ENCODE measurements at places on chromosomes 12 and 14. TPM values are rescaled to one million over a fixed set of nuclear protein-coding genes. Genes with fewer than 3 reads are reported as not detected.

GRCh38 chr12:22990501-22990900, 365.5 kb downstream of the ETNK1 start:
- no peak for DNase-seq

DNA sequence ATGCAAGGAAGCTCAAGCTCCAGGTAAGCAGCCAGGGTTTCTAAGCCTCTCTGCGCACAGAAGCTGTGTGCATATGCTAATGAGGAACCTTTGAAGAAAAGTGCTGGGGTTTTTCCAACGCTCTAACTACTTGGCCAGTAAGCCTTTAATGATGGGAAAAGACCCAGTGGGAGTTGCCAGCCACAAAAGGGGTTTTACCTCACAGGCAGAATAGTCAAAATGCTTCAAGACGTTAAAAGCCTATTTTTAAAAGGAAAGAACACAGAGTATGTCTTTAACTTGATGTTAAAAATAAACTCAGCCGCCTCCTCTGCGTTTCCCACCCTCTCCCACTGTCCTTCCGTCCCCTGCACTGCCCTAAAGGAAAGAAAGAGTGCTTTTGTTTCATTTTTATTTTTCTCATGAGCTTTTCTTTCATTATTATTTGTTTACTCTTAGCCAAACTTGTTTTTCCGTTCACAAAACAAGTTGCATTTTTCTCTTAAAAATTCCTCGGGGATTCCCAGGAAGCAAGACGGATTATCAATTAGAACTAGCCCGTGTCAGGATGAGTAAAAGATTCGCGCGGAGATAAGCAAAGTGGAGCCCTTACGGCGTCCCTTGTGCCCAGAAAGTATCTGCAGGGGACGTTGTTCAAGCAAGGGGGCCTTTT, 209.8 kb upstream of the NUDT4 start:
- no peak for DNase-seq

DNA sequence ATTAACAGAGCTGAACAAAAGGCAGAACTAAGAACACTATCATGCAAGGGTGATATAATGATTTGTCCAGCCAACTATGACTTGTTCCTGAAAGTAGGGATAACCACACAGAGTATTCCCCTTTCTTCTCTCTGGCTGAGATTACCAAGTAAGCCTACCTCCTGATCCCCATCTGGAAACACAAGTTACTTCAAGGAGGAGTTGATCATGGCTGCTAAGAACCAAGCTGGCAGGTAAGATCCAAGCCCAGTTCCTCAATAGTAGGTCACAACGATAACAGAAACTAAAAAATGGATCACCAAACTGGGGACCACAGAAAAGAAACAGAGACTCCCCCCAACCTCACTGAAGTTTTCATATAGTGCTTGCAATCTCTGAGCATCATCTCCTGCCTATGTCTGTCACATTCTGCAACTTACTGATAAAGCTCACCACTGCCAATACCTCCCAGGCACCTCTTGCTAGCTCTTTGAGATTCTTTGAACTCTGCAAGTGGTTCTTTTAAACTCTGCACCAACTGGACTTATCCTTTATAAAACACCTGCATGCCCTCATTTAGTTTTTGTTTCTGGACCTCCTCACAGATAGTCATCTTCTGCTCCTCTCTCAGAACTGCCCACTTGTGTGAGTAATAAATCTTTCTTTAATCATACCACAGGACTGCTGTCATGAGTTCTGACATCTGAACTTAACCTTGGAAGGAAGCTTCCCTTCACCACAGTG, 76.6 kb downstream of the LRP6 start:
- no peak for DNase-seq

The SMCO2 gene
- 0.54 TPM for total RNA-seq

DNA sequence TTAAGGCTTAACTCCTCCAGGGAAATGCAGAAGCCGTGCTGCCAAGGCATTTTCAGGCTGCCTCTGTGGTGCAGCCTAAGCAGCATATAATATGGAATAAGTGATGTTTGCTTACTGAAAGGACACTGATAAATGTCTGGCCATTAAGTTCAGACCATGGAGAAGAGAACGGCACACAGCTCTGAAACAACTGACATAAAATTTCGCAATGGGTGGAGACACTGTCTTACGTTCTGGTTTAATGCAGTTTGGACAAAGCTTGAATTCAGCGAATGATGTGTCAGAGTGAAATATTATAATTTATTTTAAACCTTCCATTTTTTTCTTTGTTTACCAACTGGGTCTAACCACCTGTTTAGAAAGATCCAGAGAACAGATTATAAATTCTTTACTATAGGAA, 27.2 kb upstream of the NRXN3 start:
- no peak for DNase-seq

The GYS2 gene
- total RNA-seq, result 0.35 TPM

GRCh38 chr12:91561301-91561957, 378.8 kb upstream of the DCN start:
- DNase-seq, result no peak

GRCh38 chr14:57866199-57866705, 360 bp upstream of the SLC35F4 start:
- DNase-seq, result no peak

DNA sequence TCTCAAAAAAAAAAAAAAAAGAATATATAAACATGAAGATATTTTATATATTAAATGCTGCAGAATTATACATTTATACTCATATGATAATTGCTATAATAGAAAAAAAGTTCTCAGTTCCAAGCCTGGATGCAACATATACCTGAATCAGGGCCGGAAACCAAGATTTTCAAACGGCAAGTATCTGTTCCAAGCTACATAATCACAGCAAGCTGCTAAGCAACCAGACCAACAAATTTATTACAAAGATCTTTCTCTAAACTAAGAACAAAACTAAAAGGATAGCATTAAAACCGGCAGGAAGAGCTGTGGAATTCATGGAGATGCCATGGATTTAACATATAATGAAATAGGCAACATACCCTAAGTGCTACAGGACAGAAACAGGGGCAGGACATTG, 7.1 kb downstream of the RACGAP1 start:
- no peak for DNase-seq

- no peak for DNase-seq
Observed at GRCh38 chr12:43348221-43348620, 203.8 kb downstream of the ADAMTS20 start.

The KRT81 gene
- total RNA-seq, result not detected

The MYO1H gene
- total RNA-seq, result 1.00 TPM
